Stimulated activated CD4-positive, alpha-beta T cell treated with anti-CD3 and anti-CD28 coated beads, Interleukin-4, amount 100 ng/mL, for 48 hours (primary cell): ENCODE measurements at places on chromosomes 16 and 17.

GRCh38 chr16:84741340-84741830 lies 41.6 kb downstream of the USP10 start:
- no peak for DNase-seq

- DNase-seq: no peak
These were observed 502 bp downstream of the FAAP100 start for GRCh38 chr17:81551458-81552243.

DNA sequence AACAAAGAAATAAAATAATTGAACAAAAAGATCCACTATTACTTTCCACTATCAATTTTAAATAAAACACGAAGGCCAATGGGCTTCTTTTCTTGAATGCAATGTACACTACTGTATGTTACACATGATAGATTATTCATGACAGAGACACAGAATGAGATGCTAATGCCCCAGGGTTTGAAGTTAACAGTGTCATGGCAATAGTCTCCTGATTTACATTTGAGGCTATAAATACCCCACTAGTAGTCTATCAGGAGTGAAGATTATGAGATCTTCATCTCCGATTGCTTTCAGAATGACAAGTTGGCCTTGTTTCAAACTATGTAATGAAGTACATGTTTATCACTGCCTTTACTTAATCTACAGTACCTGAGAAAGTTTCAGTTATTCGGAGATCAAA lies 84.4 kb downstream of the RPGRIP1L start:
- DNase-seq: no peak

DNA sequence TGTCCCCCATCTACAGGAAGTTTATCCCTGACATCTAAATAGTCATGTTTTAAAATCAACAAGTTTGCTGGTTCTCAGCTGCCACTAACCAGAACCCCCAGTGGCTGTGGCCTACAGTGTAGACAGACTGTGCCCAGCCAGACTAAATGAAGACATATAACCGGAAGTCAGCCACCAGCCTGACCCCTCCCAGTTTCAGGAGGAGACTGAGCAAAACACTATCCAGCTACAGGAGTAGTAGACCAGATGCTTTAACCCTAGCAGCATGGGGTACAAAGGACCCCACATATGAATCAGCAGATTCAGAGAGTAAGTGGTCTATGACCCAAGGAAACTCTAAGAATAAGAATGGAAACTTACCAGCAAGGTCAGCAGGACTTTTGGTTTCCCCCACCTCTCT lies 83.4 kb downstream of the HIC1 start:
- no peak for DNase-seq

GRCh38 chr16:13110124-13110796 lies 208.9 kb downstream of the SHISA9 start:
- DNase-seq: no peak

- DNase-seq: no peak
These were observed 57.0 kb downstream of the BMERB1 start for GRCh38 chr16:15491411-15491810.

DNA sequence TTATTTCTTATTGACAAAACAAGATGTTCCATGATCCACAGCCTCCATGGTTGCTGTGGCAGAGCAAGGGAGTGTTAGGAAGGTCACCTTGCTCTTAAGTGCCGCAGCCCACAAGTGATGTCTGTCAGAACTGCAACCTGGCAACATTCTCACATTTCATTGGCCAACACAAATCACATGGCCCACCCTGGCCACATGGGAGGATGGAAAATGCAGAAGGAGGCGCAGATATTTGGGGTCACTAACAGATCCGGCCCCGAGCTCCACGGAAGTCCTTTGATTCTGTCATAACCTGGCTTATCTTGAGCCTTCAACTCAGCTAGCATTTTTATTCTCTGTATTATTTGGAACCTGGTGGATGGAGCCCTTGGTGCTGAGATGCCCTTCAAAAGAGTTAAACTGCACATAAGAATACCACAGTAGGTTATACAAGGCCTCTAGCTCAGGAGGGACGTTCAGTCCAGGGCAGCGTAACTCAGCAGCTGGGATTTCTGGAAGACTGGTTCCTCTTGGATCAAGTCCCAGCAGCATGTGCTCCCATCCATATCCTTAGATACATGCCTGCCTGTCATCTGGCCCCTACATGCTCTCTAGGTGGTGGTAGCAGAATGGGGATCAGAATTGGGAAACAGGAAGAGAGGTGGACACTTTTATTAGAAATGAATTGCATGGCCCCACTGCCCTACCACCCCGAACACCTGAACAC lies 508.1 kb downstream of the HAPSTR1 start:
- no peak for DNase-seq

- no peak for DNase-seq
These were observed 12.4 kb downstream of the TAT start for GRCh38 chr16:71564335-71564967.

DNA sequence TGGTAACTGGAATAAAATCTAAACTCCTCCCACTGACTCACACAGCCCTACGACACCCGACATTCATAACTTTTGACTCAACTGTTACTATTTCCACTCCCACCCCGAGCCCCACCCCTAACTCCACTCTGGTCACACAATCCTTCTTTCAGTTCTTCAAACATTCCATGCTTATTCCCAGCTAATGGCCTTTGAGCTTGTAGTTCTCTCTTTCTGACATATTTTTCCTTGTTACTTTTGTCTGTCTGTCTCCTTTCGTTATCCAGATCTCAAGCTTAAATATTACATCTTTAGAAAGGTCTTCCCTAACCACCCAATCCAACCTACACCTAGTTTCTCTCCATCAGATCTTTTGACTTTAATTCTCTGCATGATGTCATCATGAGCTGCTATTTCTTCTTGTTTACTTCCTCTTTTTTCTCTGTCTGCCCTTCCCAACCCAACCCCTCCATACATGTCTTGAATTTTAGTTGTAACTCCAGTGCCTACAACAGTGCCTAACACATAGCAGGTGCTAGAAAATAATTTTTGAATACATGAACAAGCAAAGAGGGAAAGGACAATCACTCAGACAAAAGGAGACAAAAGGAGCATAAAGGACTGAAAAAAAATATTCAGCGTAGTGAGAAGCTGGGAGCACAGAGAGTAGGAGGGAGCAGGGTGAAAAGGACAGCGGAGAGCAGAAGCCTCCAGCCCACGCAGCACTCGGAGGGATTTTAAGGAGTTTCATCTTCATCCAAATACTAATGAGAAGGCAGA lies 65.2 kb upstream of the SMIM36 start:
- no peak for DNase-seq

DNA sequence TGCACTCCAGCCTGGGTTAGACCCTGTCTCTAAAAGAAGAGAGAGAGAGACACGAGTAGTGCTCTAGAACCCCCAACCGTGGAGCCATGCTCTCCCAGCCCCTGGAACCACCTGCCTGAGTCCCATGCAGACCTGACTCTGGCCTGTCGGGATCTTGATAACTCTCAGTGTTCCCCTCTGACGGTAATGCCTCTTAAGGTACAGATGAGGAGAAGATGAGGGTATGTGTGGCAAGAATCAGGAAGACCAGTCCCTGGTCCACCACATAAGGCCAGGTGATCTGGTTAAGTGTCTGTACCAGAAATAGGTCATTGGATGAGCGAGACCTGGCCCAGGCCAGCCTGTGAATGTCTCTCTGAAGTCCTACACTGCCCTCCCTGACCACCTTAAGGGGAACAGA lies 18.4 kb downstream of the OSBPL7 start:
- no peak for DNase-seq

DNA sequence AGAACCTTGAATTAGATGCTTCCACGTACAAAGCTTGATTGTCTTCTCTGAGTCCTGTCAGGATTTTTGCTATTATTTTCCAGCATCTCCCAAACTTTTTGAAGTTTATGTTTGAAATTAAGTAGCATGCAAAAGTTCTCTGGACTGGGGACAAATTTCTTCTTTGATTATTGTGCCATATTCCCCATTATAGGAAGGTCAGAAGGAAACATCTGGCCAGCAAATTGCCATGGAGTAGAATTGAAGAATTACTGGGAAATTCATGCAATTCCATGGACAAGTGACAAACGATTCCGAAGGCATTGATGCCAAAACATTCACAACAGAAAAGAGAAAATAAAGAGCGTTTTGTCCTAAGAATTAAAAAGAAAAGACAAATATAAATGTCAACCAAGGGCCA lies 737.2 kb downstream of the CDH11 start:
- DNase-seq: no peak

GRCh38 chr17:72510351-72511016 lies 389.7 kb downstream of the SOX9 start:
- no peak for DNase-seq

DNA sequence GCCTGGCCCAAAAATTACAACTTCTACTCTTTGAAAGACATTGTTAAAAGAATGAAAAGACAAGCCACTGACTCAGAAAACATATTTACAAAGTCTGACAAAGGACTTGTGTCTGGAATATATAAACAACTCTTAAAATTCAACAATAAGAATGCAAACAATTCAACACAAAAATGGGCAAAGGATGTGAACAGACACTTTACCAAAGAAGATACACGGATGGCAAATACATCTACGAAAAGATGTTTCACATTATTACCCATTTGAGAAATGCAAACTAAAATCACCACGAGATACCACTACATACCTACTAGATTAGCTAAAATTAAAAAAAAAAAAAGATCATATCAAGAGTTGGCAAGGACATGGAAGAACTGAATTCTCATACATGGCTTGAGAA lies 80.8 kb upstream of the METRNL start:
- no peak for DNase-seq
